ENCODE measurements at places on chromosomes 6 and 20. TPM values are rescaled to one million over a fixed set of nuclear protein-coding genes. Genes with fewer than 3 reads are reported as not detected.

The OR2H1 gene
- not detected for total RNA-seq

The PACSIN1 gene
- 0.14 TPM for total RNA-seq

The DUSP15 gene
- total RNA-seq = 5.6 TPM

The SDCBP2 gene
- total RNA-seq = 4.1 TPM

The UBD gene
- total RNA-seq = not detected

- H3K4me3 ChIP-seq = peak overlapping the region; percentile 34
- no peak overlapping the region for H3K27ac ChIP-seq
- no peaks in the 10 kb centered on the region for H3K27me3 ChIP-seq
- H3K4me1 ChIP-seq = peaks cover 21% of the 10 kb centered on the region
Observed at GRCh38 chr20:34311118-34312023, 8.2 kb upstream of the AHCY start.

GRCh38 chr6:168270274-168271172, 49.1 kb downstream of the DACT2 start:
- no peaks in the 10 kb centered on the region for H3K36me3 ChIP-seq
- H3K27me3 ChIP-seq = no peaks in the 10 kb centered on the region
- no peaks in the 10 kb centered on the region for H3K4me1 ChIP-seq
- no peak for DNase-seq

GRCh38 chr20:21179757-21180156, 53.9 kb downstream of the KIZ start:
- H3K36me3 ChIP-seq = no peaks in the 10 kb centered on the region
- DNase-seq = no peak
- no peak overlapping the region for H3K27ac ChIP-seq
- peaks cover 9% of the 10 kb centered on the region for H3K4me1 ChIP-seq
- no peak overlapping the region for H3K4me3 ChIP-seq

GRCh38 chr6:168120390-168121302, 41.6 kb upstream of the FRMD1 start:
- no peak overlapping the region for H3K27ac ChIP-seq
- no peaks in the 10 kb centered on the region for H3K27me3 ChIP-seq
- H3K36me3 ChIP-seq = no peaks in the 10 kb centered on the region
- DNase-seq = no peak
- no peak overlapping the region for H3K4me3 ChIP-seq

DNA sequence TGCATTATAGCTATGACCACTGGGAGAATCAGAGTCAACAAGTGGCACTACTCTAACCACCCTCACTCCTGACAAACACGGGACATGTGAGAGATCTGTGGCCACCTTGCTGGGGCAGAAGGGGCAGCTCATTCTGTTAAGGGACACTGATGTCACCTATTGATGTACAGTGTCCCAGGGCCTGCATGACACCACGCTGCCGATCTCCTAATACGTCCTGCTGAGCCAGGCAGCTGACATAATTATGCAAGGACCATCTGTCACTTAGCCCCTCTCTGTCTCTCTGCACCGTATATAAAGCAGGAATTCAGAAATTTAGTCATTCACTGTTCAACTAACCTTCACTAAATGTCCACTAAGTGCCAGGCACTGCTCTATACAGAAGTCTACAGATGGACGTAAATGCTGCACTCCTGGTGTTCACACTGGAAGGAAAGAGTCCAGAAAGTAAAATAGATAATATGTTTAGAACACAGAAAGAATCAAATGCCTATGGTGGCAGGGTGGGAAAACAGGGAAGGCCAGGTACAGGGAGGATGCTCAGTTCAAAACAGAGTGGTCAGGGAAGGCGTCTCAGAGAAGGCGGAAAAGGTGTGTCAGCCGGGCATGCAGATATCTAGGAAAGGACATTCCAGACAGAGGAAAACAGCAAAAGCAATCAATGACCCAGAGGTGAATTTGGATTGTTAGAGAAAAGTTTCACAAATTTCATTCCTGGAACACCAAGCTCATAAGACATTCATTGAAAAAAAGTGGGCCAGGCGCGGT, 173.8 kb downstream of the ZNF217 start:
- H3K4me1 ChIP-seq = no peaks in the 10 kb centered on the region
- H3K4me3 ChIP-seq = no peak overlapping the region
- H3K27me3 ChIP-seq = no peaks in the 10 kb centered on the region
- no peaks in the 10 kb centered on the region for H3K36me3 ChIP-seq
- no peak overlapping the region for H3K27ac ChIP-seq

DNA sequence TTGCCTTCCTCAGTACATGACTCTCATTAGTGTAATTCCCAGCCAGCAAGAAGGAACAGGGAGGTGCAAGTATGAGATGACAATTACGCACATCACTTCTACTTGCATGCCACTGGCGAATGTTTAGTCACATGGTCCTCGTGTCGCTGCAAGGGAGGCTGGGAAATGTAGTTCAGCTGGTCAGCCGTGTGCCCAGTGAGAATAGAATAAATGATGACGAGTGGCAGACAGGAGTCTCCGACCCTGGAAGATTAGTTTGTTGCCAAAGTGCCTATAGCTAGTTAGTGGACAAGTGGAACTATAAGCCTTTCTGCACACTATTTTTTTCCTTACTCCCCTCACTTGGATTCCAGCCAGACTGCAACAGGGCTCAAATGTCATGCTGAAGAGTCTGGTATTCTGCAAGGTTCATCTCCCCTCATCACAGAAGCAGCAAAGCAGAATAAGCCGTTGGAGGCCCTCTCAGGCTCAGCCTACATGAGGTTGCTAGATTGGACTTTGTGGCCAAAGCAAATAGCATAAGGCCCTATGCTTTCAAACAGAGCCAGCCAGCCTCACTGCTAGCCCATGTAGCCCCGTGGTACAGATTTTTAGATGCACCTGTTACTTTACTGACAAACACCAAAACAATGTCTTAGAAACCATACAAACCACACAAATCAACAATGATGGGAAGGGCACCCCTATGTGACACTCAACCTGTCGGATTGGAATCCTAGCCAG, 9.7 kb downstream of the LINC00237 start:
- peaks cover 19% of the 10 kb centered on the region for H3K4me1 ChIP-seq
- no peak overlapping the region for H3K27ac ChIP-seq
- H3K27me3 ChIP-seq = peaks cover 13% of the 10 kb centered on the region
- DNase-seq = no peak
- no peaks in the 10 kb centered on the region for H3K36me3 ChIP-seq

- no peaks in the 10 kb centered on the region for H3K36me3 ChIP-seq
- H3K27ac ChIP-seq = no peak overlapping the region
- H3K4me1 ChIP-seq = peaks cover 20% of the 10 kb centered on the region
- no peak overlapping the region for H3K4me3 ChIP-seq
- no peaks in the 10 kb centered on the region for H3K27me3 ChIP-seq
Observed at GRCh38 chr6:13765570-13765969, 48.8 kb downstream of the MCUR1 start.

DNA sequence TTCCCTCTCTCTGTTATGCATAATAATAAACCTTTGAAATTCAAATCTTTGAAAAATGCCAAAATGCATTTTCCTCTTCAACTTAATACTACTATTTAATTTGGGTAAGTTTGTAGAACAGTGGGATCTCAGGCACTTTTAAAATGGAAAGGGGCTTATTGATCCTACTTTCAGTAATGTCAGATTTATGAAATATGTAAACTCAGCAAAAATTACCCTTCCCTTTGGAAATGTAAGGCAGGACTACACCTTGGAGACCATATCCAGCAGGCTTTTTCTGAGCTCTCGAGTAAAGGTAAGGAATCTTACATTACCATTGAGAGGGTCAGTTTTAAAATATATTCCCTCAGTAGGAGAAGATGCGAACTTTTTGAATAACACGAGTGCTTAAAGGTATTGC, 149.0 kb downstream of the LAMP5 start:
- H3K4me3 ChIP-seq = no peak overlapping the region
- H3K27ac ChIP-seq = no peak overlapping the region
- no peaks in the 10 kb centered on the region for H3K27me3 ChIP-seq
- H3K4me1 ChIP-seq = no peaks in the 10 kb centered on the region
- DNase-seq = no peak

- H3K4me3 ChIP-seq = no peak overlapping the region
Observed at GRCh38 chr20:48149902-48150301, 364.6 kb upstream of the SULF2 start.

DNA sequence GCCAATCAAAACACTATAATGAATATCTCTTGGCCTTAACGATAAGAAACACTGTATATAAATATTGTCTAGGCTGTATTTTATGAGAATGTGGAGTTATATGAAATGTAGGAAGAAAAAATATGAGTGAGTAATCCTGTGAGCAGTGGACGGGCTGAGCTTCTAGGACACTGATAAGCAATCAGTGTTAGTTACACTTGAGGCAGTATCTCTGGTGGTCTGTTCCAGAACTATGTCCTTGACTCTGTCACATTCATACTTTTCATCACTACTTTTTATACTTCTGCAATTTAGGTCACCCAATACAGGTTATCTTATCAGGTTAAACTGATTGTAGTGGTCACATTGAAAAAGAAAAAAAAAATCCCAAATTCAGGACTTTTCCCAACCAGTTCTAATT, 360.4 kb downstream of the LAMA2 start:
- H3K4me3 ChIP-seq = no peak overlapping the region
- H3K4me1 ChIP-seq = no peaks in the 10 kb centered on the region
- no peaks in the 10 kb centered on the region for H3K27me3 ChIP-seq
- DNase-seq = no peak
- no peaks in the 10 kb centered on the region for H3K36me3 ChIP-seq
